ENCODE measurements at places on chromosomes 2 and 18. TPM values are rescaled to one million over a fixed set of nuclear protein-coding genes. Genes with fewer than 3 reads are reported as not detected.

TMEM247 gene
- total RNA-seq, result not detected

MC2R gene
- not detected for total RNA-seq

ARHGAP15 gene
- total RNA-seq, result 148 TPM

SP110 gene
- 97.9 TPM for total RNA-seq

SEMA4F gene
- total RNA-seq, result 7.3 TPM

CFAP65 gene
- not detected for total RNA-seq

B4GALT6 gene
- 20.6 TPM for total RNA-seq

TEX44 gene
- not detected for total RNA-seq

DSC1 gene
- total RNA-seq, result 0.50 TPM

KIF1A gene
- total RNA-seq, result not detected

SCN7A gene
- total RNA-seq, result not detected

PROKR1 gene
- total RNA-seq, result not detected

CCDC141 gene
- total RNA-seq, result 2.0 TPM

SNRNP200 gene
- 228 TPM for total RNA-seq

MTCL1 gene
- 0.43 TPM for total RNA-seq

PNPT1 gene
- total RNA-seq, result 11.3 TPM

SDC1 gene
- total RNA-seq, result 0.63 TPM

BOD1L2 gene
- not detected for total RNA-seq

TRMT61B gene
- total RNA-seq, result 18.0 TPM

RAB6C gene
- total RNA-seq, result not detected

ASXL3 gene
- total RNA-seq, result not detected

MAP2 gene
- not detected for total RNA-seq

ALKAL2 gene
- total RNA-seq, result 1.7 TPM

NTSR2 gene
- not detected for total RNA-seq

HNMT gene
- 1.1 TPM for total RNA-seq

FBXO48 gene
- 0.96 TPM for total RNA-seq

ANKRD30BL gene
- not detected for total RNA-seq

CIB4 gene
- not detected for total RNA-seq

VWA3B gene
- not detected for total RNA-seq

DUSP2 gene
- total RNA-seq, result 432 TPM

STPG4 gene
- 0.21 TPM for total RNA-seq

TFCP2L1 gene
- total RNA-seq, result 0.72 TPM

FIGLA gene
- not detected for total RNA-seq

CBLN2 gene
- not detected for total RNA-seq

FNDC4 gene
- total RNA-seq, result not detected

PDCD1 gene
- not detected for total RNA-seq

BMP10 gene
- total RNA-seq, result not detected

TRIM43 gene
- total RNA-seq, result not detected

CDH19 gene
- not detected for total RNA-seq

ANKRD30B gene
- not detected for total RNA-seq

LIMS2 gene
- 0.15 TPM for total RNA-seq

OSBPL1A gene
- 1.5 TPM for total RNA-seq

MLPH gene
- total RNA-seq, result not detected

ZNF516 gene
- 49.1 TPM for total RNA-seq

DIPK1C gene
- total RNA-seq, result not detected

KCNJ3 gene
- total RNA-seq, result not detected

C2orf66 gene
- total RNA-seq, result not detected
